ENCODE measurements at places on chromosomes 11 and 22. TPM values are rescaled to one million over a fixed set of nuclear protein-coding genes. Genes with fewer than 3 reads are reported as not detected.

LRRC51 gene
- 11.6 TPM for total RNA-seq

SCGB1D2 gene
- not detected for total RNA-seq

MS4A6A gene
- total RNA-seq: not detected

MCHR1 gene
- total RNA-seq: 1.3 TPM

ART5 gene
- 1.4 TPM for total RNA-seq

MRGPRX3 gene
- total RNA-seq: not detected

C22orf15 gene
- total RNA-seq: 0.41 TPM
